ENCODE measurements at places on chromosomes 1 and 21. TPM values are rescaled to one million over a fixed set of nuclear protein-coding genes. Genes with fewer than 3 reads are reported as not detected.

The KRTAP19-1 gene
- not detected for polyA plus RNA-seq

The ANGPTL1 gene
- not detected for polyA plus RNA-seq

The PLCH2 gene
- polyA plus RNA-seq = 0.08 TPM

The REN gene
- not detected for polyA plus RNA-seq

The CYP4A22 gene
- polyA plus RNA-seq = not detected

The NLRP3 gene
- polyA plus RNA-seq = 0.87 TPM

The IFI44L gene
- polyA plus RNA-seq = 1.1 TPM

The UQCRHL gene
- polyA plus RNA-seq = 2.8 TPM

The LAPTM5 gene
- polyA plus RNA-seq = 1.1 TPM

The C1orf21 gene
- 6.6 TPM for polyA plus RNA-seq

The IVL gene
- polyA plus RNA-seq = 0.86 TPM

The SELP gene
- polyA plus RNA-seq = not detected

The KAZN gene
- 7.7 TPM for polyA plus RNA-seq

The DHRS3 gene
- 44.8 TPM for polyA plus RNA-seq

The IQGAP3 gene
- polyA plus RNA-seq = 15.6 TPM

The CELA2B gene
- polyA plus RNA-seq = not detected

The SLC1A7 gene
- polyA plus RNA-seq = not detected

The GPR37L1 gene
- not detected for polyA plus RNA-seq

The CD52 gene
- polyA plus RNA-seq = not detected

The HIVEP3 gene
- 6.2 TPM for polyA plus RNA-seq

The CAPN8 gene
- polyA plus RNA-seq = not detected

The OR6Y1 gene
- polyA plus RNA-seq = not detected

The C1orf52 gene
- polyA plus RNA-seq = 23.4 TPM

The OR2L8 gene
- polyA plus RNA-seq = not detected

The ARHGAP29 gene
- 20.1 TPM for polyA plus RNA-seq

The HLCS gene
- polyA plus RNA-seq = 13.0 TPM

The F3 gene
- 1.8 TPM for polyA plus RNA-seq

The SYT14 gene
- polyA plus RNA-seq = 1.8 TPM

The RNF186 gene
- not detected for polyA plus RNA-seq

The LCE1E gene
- not detected for polyA plus RNA-seq

The GJA8 gene
- polyA plus RNA-seq = not detected

The ALDH9A1 gene
- polyA plus RNA-seq = 31.3 TPM

The FAM72B gene
- polyA plus RNA-seq = 6.0 TPM

The TMEM54 gene
- polyA plus RNA-seq = 54.5 TPM

The SPRR4 gene
- polyA plus RNA-seq = not detected

The TIE1 gene
- polyA plus RNA-seq = 0.81 TPM

The THEM5 gene
- not detected for polyA plus RNA-seq

The SIK1 gene
- polyA plus RNA-seq = 6.6 TPM

The RHOC gene
- polyA plus RNA-seq = 1,028 TPM

The TMIGD3 gene
- polyA plus RNA-seq = not detected

The DPH2 gene
- polyA plus RNA-seq = 76.9 TPM

The C8A gene
- not detected for polyA plus RNA-seq

The CD84 gene
- polyA plus RNA-seq = not detected

The PLD5 gene
- 0.11 TPM for polyA plus RNA-seq

All from SK-N-SH (cell line).